Myocyte (in vitro differentiated cells): ENCODE measurements at places on chromosomes 3 and 15.

- DNase-seq: peak; percentile 67
These were observed 127.1 kb downstream of the FMN1 start for GRCh38 chr15:33067456-33067855.

GRCh38 chr3:172289583-172289982 is 158.7 kb downstream of the GHSR start:
- DNase-seq: no peak

- DNase-seq: no peak
These were observed 175.5 kb upstream of the CADM2 start for GRCh38 chr3:84783281-84783680.

GRCh38 chr3:191136347-191136746 is 62.7 kb upstream of the OSTN start:
- DNase-seq: peak; percentile 28

DNA sequence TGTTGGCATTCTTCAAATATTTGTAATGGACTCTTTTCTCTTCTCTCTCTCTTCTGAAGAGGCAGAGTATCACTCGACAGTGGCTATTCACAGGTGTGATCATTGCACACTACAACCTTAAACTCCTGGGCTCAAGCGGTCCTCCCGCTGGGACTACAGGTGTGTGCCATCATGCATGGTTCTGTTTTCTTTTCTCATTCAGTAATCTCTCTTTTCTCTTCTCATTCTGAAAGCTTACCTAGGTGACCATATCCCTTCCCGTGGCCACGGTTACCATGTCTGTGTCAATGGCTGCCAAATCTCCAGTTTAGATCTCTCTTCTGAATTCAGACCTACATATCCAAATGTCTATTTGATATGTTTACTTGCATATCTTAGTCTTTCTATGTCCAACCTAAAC is 96.3 kb downstream of the SOX2 start:
- no peak for DNase-seq

GRCh38 chr3:115502128-115502527 is 121.2 kb upstream of the GAP43 start:
- no peak for DNase-seq

GRCh38 chr3:134696155-134696554 is 45.3 kb upstream of the KY start:
- no peak for DNase-seq

DNA sequence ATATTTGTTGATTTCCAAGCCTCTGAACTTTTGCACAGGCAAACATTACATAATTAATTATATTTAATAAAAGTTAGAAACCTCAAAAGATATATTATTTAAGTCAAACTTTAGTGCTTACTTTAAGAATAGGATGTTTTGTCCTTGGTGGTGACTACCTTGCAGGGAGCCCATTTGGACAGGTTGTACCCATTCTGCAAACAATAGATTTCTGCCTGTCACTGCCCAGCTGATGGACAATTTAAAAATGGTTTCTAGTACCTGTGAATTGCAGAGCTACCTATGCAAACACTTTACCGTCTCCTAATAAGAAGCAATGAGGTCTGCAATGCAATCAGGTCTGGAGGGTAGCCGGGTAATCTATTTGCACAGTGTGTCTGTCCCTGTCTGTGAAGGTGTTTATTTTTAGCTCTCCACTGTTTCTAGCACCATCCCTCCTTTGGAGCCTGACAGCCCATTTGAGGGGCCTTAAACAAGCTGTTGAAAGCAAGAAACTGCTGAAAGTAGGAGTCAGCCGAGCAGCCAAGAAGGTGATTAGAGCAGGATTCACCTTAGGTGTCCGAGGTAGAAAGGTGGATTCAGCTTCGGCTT is 556.2 kb upstream of the CFAP20DC start:
- DNase-seq: no peak

GRCh38 chr15:74609938-74610301 is 5.7 kb upstream of the CLK3 start:
- DNase-seq: no peak

- DNase-seq: no peak
These were observed 15.3 kb downstream of the TTC21A start for GRCh38 chr3:39122813-39123212.

GRCh38 chr3:143433787-143434378 is 314.3 kb downstream of the CHST2 start:
- DNase-seq: no peak

DNA sequence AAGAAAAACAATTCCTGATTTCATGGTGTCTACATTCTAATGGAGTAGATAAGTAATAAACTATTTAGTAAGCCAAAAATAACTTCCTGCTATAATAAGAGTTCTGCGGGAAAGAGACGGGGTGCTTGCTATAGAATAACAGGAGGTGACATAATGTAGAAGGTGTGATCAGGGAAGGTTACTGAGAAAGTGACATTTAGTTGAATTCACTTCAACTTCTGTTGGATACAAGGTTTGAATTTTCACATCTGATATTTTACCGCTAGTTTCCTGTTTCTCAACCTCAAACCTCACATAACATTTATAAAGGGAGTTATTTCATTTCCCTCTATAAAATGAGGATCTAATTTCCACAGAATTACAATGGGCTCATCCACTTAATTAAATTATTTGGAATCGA is 102.3 kb upstream of the GBE1 start:
- no peak for DNase-seq

- DNase-seq: peak; percentile 43
These were observed 30.7 kb downstream of the LMCD1 start for GRCh38 chr3:8532251-8532871.

DNA sequence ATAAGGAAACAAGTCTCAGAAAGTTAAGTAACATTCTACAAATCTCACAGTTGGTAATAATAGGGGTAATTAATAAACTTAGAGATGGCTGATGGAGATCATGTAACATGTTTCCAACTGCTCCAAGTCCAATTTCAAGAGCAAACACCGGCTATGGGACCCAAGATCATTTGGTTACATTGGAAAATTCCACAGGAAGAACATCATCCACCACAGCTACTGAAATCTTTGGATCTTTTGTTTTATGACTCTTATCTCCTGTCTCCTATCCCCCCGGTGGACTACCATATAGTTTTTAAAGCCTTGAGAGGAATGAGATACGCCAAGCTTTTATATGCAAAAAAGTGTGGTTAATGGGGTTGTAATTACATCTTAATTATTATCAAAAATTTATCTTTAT is 216.1 kb downstream of the WNT5A start:
- no peak for DNase-seq

GRCh38 chr3:47475029-47475569 is 642 bp downstream of the SCAP start:
- DNase-seq: no peak

- DNase-seq: peak; percentile 46
These were observed 49.1 kb upstream of the RAB6B start for GRCh38 chr3:133944641-133945380.

DNA sequence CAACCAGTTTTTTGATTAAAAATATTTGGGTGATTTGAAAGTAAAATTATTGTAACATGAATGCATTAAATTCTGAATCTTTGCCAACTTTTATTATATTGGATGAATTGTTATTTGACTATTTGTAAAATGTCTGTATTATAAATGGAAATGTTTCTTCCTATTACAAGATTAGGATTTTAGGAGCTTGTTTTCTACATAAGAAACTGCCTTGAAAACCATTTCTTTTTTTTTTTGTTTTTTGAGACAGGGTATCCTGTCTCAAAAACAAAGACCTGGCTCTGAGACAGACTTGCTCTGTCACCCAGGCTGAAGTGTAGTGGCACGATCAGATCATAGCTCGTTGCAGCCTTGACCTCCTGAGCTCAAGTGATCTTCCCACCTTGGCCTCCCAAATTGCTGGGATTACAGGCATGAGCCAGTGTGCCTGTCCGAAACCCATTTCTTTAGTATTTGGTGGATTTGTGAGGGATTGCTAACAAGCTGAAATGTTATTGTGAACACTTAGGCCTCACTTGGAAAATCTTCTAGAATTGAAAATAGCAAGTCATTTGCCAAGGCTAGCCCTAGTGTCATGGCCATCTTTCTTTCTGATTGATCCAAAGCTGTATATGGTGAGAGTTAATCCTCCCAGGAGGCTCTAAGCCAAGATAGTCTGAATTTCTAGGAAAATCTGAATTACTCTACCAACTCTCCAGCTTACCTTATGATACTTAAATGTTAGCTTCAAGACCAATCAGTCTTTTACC is 100.3 kb downstream of the FNDC3B start:
- no peak for DNase-seq

- no peak for DNase-seq
These were observed 123.4 kb downstream of the TLE3 start for GRCh38 chr15:69974321-69974720.

DNA sequence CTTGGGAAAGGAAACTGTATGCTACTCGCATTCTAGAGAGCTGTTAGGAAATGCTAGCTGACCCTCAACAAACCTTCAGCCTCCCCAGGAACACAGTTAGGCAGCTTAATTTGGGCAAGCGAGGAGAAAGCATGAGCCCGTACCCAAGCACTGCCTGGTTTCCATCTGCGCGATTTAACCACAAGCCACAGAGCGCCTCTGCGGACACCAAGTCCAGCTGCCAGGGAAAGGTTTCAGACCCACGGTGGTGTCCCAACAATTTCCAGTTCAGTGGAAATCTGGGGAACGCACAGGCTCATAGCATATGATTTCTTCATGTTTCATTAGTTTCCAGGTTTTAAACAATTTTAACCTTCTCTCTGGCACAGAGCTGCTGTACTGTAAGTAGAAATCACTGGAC is 617.6 kb downstream of the FHIT start:
- peak; percentile 44 for DNase-seq

GRCh38 chr3:149247929-149248691 is 26.5 kb upstream of the CP start:
- no peak for DNase-seq

GRCh38 chr3:2645001-2645400 is 465.2 kb downstream of the IL5RA start:
- DNase-seq: no peak

DNA sequence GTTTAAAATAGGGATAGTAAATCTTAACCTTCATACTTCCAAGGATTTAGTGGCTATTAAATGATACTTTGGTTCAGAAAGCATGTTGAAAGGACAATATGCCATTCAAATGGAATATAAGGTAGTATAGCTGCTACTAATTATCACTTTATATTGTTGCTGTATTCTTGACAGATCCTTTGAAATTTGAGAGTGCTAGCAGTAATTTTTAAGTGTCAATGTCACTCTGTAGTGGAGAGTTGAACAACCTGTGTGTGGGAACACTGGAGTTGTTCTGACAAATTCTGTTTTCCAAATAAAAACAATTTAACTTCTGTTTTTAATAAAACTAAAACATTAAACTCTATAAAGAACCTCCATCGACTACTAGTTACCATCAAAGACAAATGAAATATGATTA is 565.7 kb downstream of the FGF12 start:
- DNase-seq: no peak

- DNase-seq: no peak
These were observed 79.4 kb upstream of the THBS1 start for GRCh38 chr15:39501366-39502081.

- DNase-seq: peak; percentile 83
These were observed 517 bp downstream of the FBN1 start for GRCh38 chr15:48644827-48645557.

- DNase-seq: no peak
These were observed 84.5 kb upstream of the FNDC3B start for GRCh38 chr3:171954690-171955383.

DNA sequence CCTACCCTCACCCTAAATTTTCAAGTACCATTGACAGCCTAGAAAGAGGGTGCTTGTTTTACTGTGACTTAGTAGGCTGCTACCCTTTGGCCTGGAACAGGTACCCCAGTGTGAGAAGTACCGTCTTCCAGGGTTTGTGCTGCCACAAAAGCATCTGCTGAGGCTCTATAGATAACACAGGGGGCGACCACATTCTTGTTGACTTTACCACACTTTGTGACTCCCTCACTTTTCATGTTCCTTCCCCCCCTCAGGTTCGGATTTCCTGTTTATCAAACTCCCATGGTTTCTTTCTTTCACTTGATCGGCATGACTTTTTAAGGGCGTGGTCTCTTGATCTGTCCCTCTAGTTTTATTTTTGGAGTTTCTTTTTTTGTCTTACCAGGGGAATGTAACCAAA is 23.5 kb downstream of the EXOG start:
- DNase-seq: no peak

DNA sequence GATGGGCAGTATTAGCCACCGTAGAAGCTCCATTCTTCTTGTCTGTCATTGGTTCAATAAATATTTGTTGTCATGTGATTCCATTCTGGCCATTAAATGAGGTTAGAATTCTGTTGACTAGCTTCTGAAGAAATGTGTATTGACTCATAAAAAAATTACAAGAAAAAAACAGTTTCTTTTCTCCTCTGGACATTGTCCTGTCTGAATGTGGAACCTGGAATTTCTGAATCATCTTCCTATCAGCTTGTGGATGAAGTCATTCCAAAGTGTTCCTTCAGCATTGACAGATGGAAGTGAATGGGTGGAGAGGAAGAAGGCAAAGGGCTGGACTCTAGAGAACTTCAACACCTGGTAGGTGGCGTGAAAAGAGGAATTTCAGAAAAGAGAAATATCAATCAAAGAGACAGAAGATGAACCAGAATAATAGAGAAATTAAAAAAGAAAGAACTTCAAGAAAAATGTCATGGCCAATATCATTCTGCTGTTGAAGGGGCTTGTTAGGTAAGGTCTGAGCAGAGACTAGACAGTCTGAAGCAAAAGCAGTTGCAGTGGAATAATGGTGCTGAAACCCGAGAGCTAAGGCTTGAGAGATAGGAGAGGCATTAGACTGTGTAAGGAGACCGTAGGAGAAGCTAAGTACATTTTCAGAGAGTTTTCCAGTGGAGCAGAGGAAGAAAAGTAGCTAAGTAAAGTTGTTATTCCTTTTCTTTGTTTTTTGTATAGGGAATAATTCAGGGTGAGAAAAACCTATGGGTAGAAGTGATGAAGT is 806.6 kb downstream of the SQOR start:
- DNase-seq: no peak

DNA sequence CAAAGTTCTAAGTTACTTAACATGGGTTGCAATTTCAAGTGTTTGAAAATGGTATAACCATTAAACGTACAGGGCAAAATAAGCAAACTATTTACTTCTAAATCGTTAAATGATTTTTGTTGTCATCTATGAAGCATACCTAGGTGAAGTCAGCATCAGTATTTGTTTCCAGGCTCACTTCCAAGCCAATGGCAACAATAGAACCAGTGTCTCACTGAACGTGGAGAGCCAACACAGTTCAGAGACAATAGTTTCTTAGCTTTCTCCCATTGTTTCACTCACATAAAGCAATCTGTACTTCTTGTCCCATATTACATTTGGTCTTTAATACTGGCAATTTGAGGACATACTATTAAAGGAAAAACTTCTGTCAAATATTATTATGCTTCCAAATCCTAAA is 397.2 kb downstream of the MECOM start:
- no peak for DNase-seq

GRCh38 chr3:42700366-42701288 is 2.0 kb downstream of the HHATL start:
- no peak for DNase-seq
